Left ventricle myocardium superior (tissue), 1 donor: ENCODE measurements at places on chromosomes 7 and 10.

- no peak for DNase-seq
Observed at GRCh38 chr10:6269432-6269831, 66.7 kb downstream of the PFKFB3 start.

DNA sequence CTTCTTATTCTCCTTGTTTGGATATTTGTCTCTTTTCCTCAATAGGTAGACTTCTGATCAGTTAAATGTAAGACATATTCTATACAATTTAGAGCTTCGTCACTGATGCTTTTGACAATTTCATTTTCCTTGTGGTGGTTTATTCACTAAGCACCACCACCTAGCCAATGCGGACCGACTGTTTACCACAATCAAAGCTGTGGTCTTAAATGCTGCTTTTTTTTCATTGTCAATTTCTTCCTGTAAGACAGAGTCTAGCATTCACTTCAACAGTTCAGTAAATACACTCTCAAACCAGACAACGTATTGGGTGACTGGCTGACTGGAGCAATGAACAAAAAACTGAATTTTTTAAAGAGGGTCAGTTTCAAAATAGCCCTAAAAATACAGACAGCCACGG lies 239.0 kb downstream of the DNAJB6 start:
- no peak for DNase-seq

DNA sequence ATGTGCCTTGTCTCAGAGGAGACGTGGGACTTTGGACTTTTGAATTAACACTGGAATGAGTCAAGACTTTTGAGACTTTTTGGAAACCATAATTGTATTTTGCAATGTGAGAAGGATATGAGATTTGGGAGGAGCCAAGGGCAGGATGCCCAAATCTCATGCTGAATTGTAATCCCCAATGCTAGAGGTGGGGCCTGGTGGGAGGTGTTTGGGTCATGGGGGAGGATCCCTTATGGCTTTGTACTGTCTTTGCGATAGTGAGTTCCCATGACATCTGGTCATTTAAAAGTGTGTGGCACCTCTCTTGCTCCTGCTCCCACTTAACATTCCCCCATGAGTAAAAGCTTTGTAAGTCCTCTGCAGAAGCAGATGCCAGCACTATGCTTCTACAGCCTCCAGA lies 39.2 kb downstream of the DNAJC9 start:
- DNase-seq, result peak; percentile 36

DNA sequence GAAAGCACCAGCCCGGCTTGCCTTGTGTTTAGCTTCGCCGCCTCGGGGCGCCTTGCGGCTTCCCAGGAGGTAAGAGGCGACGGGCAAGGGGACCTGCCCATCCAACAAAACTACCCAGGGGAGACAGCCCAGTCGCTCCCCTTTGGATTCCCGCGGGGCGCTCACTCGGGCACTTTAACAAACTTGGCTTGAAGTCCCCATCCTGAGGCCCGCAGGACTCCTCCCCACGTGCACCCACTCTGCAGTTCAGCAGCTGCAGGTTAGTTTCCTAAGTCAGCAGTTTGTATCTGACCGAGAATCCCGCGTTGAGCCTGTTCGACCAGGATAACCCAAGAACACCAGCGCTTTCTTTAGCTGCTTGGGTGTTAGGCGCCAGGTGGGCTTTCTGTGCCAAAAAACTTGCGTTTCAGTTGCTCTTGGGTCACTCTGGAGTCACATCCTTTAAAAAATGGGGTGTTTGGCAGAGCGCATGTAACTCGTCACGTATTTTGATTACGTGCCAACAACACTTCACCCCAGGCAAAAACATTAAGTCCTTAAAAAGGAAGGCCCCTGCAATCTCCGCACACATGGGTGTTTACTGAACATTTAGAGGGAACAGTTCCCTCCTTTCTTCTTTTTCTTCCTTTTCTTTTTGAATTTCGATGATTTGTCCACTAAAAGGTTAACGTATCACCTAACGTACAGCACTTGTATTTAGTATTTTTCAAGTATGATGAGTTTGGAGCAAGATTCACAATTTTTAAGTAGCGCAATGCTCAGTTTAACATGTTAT lies 876 bp downstream of the DNAH11 start:
- no peak for DNase-seq

- DNase-seq, result no peak
Observed at GRCh38 chr7:129798616-129799349, 154.0 kb downstream of the UBE2H start.

GRCh38 chr10:1677307-1677939 lies 59.9 kb downstream of the ADARB2 start:
- DNase-seq, result no peak

DNA sequence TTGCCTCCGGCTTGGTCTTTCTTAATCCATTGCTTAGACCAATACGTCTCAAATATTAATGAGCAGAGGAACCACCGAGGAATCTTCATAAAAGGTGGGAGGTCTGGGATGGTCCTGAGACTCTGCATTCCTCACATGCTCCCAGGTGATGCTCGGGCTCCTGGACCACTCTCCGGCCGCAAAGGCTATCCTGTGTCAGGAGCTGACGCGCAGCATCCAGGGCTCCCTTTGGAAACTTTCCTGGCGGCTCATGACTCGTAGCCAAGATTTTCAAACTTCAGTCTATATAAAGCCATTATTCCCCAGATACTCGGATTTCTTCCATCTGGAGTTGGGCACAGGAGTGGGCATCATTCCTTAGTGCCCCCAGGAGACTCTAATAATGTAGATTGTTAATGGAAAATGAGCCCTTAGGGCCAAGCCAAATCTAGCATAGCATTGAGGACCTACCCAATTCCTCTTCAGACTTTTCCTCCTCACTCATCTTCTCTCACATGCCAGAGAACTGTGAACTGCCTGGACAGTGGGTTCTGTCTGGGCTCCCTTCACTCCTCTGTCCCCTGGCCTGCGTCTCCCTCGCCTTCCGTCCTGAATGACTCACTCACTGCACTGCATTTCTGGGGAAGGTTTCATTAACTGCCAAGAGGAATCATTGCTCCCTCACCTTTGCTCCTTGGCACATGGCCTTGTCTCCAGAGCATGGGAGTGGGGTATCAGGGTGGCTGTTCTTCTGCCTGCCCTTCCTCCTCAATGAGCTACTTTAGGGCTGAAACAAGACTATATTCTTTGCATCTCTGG lies 89.3 kb downstream of the MKI67 start:
- no peak for DNase-seq

- DNase-seq, result no peak
Observed at GRCh38 chr7:115356139-115356746, 434.3 kb downstream of the MDFIC start.

GRCh38 chr10:133388973-133389818 lies 4.8 kb upstream of the MTG1 start:
- DNase-seq, result peak; percentile 48

- no peak for DNase-seq
Observed at GRCh38 chr10:111677759-111678158, 505.8 kb downstream of the GPAM start.

DNA sequence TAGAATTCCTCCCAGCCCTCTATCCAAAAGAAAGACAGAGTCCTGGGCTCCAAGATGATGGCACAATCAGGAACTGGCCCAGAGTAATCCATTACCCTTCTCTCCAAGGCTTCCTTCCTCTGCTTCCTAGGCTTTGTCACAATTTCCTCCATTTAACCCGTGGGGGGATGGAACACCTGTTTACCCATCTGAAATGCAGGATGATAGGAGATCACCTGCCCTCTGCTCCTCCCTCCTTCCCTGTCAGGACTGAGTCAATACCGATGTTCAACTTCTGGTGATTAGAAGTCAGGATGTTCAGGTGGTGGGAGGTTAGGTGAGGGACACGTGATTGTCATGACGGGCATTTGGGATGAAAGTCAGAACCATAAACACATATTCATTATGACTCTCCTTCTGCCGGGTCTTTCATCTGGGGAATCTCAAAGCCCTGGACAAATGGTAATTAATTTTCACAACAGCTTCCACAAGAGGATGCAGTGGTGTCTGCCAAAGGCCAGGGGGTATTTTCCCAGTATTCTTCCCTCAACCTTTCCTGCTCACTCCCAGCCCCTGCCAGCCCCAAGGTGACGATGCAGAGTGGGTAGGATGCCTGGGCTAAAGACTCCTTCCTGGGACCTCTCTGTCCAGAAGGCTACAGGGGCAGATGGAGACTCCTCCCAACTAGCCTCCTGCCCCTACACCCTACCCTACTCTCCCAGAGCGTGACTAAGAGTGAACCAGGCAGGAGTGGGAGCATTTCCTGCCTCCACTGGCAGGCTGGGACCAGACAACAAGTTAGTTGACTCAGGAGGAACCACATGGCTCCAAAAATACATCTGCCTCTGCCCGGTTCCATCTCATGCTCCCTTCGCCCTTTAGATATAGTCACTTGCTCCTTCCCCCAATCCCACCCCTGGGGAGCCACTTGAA lies 27.9 kb downstream of the DUSP5 start:
- no peak for DNase-seq

- DNase-seq, result peak; percentile 61
Observed at GRCh38 chr7:801940-802381, 30.3 kb upstream of the SUN1 start.

DNA sequence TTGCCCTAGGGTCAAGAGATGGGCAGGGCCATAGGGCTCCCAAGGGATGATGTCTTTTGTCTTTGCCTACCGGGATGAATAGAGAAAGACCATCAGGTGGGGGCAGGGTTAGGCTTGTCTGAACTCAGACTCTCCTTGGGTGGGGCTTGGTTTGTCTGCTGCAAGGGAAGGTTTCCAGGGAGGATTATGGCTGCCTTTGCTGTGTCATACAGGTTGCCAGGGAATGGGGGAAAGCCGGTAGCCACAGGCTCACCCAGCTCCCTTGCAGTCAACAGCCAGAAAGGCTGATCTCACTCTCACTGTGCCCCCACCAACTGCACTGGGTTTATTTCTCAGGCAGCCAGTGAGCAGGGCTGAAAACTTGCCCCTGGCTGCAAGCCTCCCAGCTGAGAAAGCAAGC lies 253.2 kb downstream of the POLR1F start:
- DNase-seq, result no peak

GRCh38 chr7:94974423-94974822 lies 67.0 kb downstream of the PPP1R9A start:
- no peak for DNase-seq

DNA sequence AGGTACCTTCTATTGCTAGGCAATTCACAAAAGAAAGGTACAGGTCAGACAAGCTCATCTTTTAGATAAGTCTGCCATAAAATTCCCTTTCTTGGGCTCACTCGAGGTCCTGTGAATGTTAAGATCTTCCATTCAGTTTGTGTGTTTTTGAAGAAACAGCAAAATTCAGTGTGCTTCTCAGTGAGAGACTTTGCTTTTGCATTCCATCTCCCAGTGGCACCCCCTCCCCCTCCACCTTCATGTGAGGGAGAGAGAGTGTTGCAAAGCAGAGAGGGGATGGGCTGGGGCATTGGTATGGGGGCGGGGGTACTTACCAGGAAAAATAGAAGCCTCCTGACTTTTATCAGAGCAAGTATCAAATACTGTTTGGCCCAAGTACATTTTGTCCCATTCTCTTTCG lies 3.8 kb upstream of the TECTB start:
- no peak for DNase-seq

DNA sequence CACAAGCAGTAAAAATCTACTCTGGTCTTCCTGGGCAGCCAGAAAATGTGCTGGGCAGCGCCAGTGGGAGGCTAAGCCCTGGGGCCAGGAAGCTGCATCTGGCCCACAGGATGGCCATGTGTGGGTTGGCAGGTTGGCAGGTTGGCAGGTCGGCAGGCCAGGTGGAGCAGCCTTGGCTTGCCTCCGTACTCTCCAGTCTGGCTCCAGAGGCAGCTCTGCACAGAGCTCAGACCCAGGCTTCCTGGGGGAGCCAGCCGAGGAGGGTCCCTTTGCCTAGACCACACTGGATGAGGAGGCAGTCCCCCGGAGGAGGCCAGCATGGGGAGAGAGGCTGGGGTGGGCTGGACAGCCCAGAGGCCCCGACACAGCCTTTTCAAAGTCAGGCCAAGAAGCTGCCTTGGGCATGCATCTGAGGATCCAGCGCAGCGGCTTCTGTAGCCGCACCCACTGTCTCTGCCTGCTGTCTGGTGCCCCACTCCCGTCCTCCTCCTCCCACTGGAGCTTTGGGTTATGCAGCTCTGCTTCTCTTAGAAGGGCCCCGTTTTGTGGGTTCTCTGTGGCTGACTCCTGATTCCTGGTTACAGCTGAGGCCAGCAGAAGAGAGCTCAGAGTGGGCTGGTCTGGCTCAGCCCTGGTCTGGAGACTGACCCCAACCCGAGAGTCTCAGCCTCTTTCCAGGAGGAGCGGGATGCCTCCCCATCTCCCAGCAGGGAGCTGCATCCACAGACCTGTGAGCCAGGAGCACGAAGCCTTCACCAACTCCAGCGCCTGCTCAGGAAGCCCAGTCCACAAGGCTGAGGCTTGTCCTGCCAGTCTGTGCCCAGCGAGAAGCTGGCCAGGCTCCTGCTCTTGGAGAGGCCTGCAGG lies 44.6 kb downstream of the CFAP46 start:
- peak; percentile 12 for DNase-seq

GRCh38 chr7:98870121-98870651 lies 372 bp upstream of the TMEM130 start:
- peak; percentile 54 for DNase-seq

DNA sequence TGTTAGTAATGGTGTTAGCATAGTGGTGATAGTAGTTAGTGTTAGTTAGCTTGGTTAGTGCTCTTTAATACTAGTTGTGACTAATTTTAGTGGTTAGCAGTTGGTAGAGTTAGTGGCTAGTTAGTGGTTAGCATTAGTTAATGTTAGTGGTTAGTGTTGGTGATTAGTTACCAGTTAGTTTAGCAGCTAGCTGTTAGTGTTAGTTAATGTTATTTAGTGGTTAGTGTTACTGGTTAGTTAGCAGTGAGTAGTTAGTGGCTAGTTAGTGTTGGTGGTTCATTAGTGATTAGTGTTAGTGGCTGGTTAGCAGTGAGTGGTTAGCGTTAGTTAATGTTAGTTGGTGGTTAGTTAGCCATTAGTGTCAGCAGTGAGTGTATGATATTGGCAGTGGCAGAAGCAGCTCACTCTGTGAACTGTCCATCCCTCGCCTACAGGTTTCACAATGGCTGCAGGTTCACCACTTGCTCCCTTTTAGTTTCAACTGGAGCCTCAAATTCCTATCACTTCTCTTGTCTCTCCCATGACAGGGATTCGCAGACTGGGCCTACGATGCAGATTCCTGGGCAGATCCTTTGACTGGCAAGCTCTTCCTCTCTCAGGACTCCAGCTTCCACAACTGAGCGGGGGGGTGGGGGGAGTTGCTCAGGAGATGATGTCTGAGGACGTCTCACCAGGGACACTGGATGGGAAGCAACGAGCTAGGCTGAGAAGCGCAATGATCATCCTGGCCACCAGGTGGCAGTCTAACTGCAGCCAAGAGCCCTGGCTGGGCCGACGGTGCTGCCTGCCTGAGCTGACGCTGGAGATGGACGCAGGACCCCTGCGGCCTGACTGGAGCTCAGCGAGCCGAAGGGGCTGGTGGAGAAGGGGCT lies 19.5 kb downstream of the GHRHR start:
- peak; percentile 91 for DNase-seq
